CD4-positive, alpha-beta T cell treated with Interleukin-12 subunit alpha and Interleukin-12 subunit beta, for 1 hour (primary cell): ENCODE measurements at places on chromosomes 4 and X.

DNA sequence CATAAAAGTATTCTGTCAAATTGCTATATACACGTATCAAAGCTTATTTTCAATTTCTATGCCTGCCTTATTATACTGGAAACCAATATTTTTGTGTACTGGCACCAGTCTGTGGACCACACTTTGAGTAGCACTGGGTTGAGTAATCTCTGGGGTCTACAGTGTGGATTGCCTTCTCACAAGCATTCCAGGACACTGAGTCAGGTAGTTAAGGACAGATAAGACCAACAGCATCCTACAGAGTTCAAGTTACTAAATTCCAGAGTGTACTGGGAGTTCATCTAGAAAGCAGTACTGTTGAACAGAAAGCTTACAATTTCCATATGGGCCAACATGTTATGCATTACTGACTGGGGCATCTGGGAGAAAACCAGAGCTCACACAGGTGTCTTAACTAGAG, 61.8 kb downstream of the VMA21 start:
- DNase-seq, result no peak

DNA sequence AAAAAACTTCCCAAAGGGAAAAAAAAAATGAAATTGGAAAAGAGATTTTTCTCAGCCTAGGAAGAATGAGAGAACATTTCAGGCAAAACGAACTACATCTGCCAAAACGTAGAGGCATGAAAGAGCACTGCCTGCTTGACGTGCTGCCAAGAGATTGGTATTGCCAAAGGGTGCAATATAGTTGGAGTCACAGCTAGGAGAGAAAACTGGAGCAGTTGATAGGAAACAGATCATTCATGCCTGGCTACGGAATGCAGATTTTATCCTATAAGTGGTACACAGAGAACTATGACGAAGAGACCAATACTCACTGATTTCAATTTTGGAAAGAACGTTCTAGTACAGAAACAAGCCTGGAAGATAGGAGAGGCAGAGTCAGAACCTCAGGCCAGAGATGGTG, 68.4 kb upstream of the IQCM start:
- DNase-seq, result no peak

GRCh38 chr4:189033801-189034347, 894.6 kb downstream of the TRIML1 start:
- no peak for DNase-seq

- DNase-seq, result no peak
Measured at GRCh38 chrX:22818061-22818460, 181.7 kb upstream of the DDX53 start.

- no peak for DNase-seq
Measured at GRCh38 chr4:117796677-117797076, 237.6 kb upstream of the NDST3 start.

DNA sequence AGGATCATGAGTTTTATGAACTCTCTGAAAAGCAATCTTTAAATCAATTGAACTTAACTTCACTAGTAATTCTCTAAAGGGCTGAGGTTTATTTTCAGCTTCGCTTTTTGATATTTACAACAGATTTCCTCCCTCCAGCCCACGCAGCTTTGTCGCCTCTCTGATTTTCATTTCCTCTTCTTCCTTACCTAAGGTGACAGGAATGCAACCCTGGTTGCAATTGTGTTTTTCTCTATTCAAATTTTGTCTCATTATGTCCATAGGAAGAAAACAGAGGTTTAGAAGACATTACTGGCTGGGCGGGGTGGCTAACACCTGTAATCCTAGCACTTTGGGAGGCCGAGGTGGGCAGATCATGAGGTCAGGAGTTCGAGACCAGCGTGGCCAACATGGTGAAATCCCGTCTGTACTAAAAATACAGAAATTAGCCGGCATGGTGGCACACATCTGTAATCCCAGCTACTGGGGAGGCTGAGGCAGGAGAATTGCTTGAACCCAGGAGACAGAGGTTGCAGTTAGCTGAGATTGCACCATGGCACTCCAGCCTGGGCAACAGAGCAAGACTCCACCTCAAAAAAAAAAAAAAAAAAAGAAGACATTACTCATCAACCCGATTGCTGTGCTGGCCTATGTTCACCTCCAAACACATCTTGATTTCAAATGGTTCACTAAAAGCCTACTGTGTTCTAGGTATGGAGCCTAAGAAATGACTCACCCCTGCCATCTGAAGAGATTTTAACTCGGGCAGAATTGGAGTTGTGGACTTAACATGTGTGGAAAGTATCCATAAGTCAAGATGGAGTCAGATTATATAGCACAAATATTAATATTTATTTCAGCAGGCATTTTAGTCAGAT, 36.8 kb downstream of the VSIG4 start:
- no peak for DNase-seq

- peak; percentile 35 for DNase-seq
Measured at GRCh38 chrX:13029887-13030771, 14.3 kb downstream of the FAM9C start.

GRCh38 chr4:90852237-90852636, 725.0 kb downstream of the CCSER1 start:
- DNase-seq, result no peak

GRCh38 chr4:2494992-2495391, 26.1 kb downstream of the RNF4 start:
- DNase-seq, result no peak

GRCh38 chrX:72295745-72296144, 10.0 kb downstream of the CITED1 start:
- no peak for DNase-seq

GRCh38 chr4:68124262-68124661, 5.4 kb downstream of the TMPRSS11F start:
- DNase-seq, result no peak

DNA sequence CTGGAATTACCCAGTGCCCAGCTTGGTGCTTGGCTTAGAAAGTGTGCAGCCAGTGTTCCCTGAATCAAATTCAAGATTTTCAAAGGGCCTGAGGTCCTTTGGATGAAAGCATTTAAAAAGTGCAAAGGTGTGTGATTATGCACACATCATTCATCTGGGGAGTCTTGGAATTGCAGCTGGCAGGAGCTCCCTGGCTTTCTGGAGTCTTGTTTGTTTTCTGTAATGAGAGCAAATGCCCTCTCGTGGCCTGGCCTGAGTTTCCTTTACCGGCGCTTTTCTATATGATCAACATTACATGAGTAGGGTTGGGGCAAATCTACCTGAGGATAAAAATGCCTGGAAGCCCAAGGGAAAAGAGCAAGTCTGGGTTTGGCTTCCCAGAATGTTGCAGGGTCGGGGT, 24.6 kb upstream of the SORCS2 start:
- no peak for DNase-seq

DNA sequence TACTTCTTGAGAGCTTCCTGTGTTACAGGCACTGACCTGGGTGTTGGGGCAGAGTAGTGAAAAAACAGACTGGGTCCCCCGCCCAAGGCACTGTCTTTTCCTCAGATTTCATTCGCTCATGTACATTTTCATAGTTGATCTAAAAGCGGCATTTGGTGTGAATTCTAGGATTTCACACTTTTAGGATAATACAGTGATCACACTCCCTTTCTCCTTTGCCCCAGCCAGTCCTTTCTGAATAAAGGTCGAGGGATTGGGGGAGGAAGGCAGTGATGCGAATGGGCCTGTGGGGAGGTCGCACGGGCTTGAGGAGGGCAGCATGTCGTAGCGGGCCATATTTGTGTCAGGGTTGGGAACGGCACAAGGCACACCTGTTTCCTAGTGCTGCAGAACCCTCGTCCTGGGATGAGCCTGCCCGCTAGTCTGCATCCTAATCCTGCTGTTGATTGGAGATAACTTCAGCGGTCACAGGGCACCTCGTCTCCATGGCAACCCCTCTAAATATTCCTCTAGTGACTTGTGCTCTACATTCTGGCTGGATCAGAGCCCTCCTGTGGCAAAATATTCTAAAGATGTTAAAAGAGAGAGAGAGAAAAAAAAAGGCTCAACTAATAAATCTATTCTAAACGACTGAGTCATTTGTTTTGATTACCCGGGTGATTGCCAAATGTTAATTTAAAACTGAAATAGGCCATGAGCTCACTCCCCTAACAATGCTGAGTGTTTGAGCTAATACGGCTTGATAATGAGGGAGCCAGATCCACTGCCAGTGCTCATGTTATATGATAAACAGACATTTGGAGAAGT, 21.8 kb downstream of the FHL1 start:
- no peak for DNase-seq

- DNase-seq, result no peak
Measured at GRCh38 chr4:114615435-114615834, 16.8 kb downstream of the UGT8 start.

GRCh38 chr4:134089885-134090284, 111.7 kb downstream of the PABPC4L start:
- no peak for DNase-seq

- no peak for DNase-seq
Measured at GRCh38 chrX:31092476-31092875, 20.6 kb upstream of the FTHL17 start.

- DNase-seq, result peak; percentile 69
Measured at GRCh38 chrX:150362599-150363481, at the start of gene MAMLD1. Gene MAMLD1 (plus strand): TSS chrX:150363317. CDS start chrX:150445517, 82,200 bp downstream.

GRCh38 chrX:45479196-45479834, 278.6 kb upstream of the DIPK2B start:
- no peak for DNase-seq

GRCh38 chr4:169175035-169175434, 95.7 kb downstream of the SH3RF1 start:
- no peak for DNase-seq
